ENCODE measurements at places on chromosomes 2 and 18.

GRCh38 chr2:239309398-239310245 lies 91.2 kb downstream of the HDAC4 start:
- DNase-seq = no peak

DNA sequence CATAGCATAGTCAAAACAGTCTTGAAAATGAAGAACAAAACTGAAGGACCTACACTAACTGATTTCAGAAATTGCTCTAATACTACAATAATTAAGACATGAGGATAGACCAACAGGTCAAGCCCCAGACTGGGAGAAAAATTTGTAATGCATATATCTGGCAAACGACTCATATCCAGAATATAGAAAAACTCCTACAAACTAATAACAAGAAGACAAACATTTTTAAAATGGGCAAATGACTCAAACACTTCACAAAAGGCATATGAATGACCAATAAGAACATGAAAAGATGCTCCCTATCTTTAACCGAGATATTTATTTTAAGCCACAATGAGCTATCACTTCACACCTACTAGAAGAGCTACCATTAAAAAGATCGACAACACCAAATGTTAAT lies 14.2 kb downstream of the TGFBRAP1 start:
- no peak for DNase-seq

DNA sequence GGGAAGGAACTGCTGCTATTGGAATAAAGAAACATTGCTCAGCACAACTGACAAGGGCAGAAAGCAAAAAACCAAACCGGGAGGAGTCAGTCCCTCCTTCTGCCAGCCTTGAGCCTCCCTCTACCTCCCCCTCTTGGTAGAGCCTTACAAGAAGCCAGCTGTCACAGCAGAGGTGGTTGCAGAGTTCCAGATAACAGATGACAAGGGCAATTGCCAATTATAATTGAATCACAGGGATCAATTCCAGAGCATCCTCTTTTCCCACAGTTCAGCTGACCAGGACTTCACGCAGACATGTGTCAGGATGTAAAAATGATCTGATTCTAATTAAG lies 548.2 kb upstream of the LRRTM1 start:
- DNase-seq = no peak

- no peak for DNase-seq
Observed at GRCh38 chr2:237118025-237118424, 32.3 kb downstream of the COPS8 start.

- DNase-seq = no peak
Observed at GRCh38 chr2:217289907-217290280, 430.0 kb upstream of the TNP1 start.

DNA sequence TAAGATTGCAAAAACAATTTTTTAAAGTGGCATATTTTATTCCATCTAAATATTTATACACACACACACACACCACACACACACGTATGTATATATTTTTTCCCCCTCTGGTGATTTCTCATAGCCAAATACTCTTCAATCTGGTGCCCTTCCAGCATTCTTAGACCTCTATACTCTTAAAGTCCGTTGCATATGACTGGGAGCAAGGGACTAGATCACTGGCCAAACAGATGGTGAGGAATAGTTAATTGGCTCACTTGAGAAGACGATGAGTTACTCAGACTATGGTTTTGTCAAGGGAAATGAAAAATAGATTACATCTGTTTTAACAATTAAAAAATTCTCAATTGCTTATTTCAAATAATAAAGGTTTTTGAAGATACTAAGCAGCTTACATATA lies 512.5 kb upstream of the LRRTM4 start:
- no peak for DNase-seq

DNA sequence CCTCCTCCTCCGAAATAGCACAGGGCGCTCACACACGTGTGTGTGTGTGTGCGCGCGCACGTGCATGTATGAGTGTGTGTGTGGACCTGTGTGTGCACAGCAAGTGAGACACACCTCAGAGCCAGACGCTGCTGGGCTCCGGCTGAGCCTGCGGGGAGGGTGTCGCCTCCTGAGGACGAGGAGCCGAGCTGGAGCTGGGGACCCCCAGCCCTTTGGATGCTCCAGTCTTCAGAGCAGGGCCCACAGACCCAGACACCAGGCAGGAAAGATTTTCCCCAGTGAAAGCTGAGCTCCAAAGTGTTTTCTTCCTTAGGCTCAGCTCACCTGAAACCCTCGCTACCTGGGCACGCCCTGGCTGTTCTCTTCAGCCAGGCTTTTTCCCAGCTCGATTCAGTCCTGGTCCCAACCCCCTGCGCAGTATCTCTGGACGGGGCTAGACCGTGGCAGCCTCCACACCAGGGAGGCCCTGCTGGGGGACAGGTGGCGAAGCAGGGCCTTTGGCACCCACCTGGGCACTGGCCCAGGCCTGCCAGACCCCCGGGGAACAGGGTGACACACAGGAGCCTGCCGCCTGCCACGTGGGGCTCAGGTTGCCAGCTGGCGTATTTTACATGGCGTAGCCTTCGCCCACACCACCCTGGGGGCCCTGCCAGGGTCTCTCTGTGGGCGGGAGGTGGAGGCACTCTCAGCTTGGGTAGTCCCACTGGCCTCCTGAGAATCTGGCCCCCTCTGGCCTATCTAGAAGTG lies 36.2 kb downstream of the PDIA6 start:
- DNase-seq = no peak

- DNase-seq = no peak
Observed at GRCh38 chr2:70954886-70955285, 19.2 kb downstream of the ATP6V1B1 start.

DNA sequence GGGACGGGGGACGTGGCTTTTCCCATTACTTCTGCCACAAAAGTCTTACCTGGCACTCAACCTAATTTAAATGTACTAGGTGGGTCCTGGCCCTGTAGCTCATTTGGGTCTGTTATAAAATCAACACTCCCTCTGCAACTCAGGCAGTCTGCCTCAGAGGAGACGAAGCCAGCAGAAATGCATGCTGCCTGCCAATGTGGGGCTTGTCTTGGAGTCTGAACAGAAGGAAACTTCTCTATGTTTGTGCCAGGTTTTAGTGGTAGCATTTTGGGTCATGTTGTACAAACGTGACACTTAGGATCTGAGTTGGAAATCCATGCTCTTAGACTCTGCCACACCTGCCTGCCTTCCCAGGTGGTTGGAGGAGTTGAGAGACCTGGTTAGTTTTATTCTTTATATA lies 292.5 kb upstream of the FAM98A start:
- no peak for DNase-seq

DNA sequence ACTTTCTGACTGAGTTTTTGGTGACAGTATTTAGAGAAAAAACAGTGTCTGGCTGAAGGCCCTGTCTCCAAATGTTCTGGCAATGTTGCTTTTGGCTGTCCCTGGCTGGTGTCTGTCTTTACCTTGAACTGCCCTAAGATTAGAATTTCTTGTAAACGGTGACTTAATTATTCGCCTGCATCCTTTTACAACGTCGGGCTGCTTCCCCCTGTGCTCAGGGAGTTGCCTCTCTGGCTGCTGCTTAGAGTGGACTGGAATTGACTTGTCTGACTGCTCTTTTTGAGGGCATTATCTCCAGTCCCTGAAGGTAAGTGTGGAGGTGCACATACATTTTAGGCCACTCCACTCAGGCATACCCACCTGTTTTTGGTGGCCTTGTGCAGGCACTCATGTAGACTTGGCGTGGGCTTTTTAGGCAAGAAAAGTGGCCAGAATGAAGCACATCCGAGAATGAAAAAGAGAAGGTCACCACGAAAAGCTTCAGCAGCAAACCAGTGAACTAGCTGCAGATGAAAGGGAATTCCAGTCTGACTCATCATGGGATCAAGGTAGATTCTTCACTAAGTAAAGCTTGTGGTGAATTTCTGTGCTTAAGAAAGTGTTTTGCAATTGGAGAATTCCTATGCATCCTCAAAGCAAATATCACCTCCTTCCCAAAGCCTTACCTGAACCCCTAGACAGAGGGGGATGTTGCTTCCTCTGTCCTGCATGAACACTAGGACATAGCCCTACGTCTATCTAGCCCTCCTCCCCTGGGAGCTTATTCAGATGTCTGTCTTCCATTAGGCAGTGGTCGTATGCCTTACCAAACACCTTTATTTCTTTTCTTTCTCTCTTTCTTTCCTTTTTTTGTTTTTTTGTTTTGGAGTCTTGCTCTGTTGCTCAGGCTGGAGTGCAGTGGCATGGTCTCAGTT lies 230.3 kb upstream of the TRIB2 start:
- DNase-seq = no peak

DNA sequence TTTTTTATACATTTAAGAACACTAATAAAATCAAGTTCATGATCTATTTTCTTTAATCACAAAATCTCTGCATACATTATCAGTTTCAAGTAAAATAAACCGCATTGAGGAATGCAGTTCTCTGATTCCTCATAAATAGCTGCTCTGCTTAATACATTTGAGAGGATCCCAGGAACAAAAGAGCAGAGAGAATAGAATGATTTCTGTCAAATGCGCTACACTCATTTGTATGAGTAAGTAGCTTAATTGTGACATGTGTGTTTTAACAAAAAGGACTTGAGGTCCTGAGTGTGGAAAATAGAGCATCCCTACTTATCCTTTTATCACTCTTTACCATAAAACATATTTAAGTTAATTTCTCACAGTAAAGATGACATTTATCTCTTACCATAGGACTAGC lies 134.0 kb downstream of the PID1 start:
- no peak for DNase-seq

- no peak for DNase-seq
Observed at GRCh38 chr2:85854166-85854509, 34.7 kb downstream of the ST3GAL5 start.

DNA sequence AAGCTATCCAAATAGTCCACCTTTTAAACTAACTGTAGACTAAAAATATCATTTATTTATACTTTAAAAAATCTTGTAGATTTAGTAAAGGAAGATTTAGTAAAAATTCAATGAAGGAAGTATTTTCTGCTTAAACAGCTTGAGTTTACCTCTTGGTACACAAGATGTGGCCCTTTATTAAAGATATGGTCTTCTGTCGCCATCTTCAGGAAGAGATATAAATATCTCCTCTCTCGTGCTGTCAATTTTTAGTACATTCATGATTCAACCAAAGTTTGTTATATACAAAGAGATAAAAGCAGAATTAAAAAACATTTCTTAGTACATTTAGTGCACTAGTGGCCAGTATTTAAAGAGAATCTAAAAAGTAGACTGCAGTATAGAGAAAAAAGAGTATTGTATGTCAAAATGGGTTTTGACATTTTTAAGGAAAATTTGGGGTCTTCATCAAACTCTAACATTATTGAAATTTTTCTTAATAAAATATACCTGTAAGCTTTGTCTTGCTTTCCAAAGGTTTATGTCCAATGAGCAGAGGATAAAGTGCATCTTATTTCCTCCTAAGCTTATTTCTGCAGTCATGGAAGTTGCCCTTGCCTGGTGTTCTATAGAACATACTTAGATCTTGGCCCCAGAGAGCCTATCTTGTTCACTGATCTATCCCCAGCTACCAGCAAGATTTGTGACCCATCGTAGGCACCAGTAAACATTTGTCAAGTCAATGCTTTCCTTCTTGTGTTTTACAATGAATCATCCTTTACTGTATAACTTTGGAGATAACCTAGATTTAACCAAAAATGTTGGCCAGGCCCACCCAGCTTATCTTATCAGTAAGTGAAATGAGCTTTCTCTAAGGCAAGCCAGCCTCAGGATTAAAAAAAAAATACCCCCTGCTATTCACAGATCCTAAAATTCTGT lies 18.5 kb upstream of the EML6 start:
- DNase-seq = peak; percentile 40

DNA sequence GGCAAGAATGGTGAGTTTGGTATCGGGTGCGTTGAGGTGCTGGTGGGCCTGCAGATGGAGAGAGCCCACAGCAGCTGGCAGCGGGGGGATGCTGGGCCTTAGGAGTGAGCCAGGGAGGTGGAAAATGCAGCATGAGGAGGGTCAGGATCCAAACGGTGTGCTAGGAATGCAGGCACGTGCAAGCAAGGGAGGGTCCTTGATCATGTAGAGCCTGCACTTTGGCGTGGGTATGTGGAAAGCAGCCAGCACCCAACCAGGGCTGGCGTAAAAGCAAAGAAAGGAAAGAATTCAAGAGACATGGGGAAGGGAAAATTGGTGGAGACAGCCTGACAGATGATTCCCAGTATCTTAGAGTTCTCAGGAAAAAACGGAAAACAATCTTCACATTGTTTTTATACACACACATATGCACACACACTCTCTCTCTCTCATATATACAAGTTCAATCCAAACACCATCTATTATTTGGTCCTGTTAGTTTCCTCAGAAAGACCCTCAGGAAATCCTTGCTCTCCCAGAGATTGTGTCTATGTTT lies 46.3 kb downstream of the LTBP1 start:
- no peak for DNase-seq

DNA sequence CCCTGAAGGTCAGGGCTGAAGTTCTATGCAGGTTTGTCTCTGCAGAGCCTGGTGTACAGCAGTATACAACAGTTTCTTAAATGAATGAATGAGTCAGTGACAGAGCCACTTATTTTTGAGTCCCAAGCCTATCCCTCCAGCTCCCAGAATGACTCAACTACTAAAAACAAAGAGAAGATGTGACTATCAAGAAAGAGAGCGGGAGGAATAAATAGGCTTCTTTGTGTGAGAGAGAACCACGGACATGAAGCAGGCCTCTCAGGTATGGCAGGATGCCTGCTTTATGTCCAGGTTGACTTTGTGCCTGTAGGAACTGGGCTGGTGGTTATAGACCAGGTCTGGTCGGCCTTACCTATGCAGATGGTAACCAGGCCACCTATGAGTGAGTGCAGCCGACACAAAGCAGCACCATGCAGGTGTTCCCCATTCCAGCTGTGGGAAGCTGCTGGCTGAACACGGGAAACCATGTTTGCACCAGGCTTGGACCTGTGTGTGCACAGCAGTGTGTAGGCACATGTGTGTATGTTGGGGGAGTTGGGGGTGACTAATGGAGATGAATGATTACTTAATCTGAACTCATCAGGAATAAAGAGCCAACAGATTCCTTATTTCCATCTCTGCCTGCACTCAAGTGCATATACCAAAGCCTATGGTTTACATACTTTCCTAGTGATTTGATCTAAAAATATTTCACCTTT lies 171.0 kb downstream of the OSR1 start:
- DNase-seq = no peak

DNA sequence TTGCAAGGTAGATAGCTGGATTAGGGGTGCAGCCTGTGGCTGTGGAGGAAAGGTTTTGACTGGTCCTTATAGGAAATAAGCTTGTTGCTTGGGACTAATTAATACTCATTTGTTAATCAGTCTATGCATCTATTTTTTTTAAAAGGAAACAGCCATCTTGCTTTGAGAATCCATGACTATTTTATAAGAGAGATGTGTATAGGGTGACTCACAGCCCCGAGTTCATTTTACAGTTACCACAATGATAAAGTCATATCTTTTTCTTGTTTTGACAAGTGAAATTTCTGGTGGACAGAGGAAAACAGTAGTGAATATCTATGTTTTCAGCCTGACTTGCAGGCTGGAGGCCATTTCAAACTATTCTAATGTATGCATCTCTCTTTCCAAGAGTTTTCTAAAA lies 193.5 kb upstream of the CCDC68 start:
- no peak for DNase-seq

- peak; percentile 33 for DNase-seq
Observed at GRCh38 chr2:85583667-85584353, 421 bp upstream of the VAMP5 start.

- DNase-seq = peak; percentile 94
Observed at GRCh38 chr2:240565333-240566202, 2.7 kb upstream of the RNPEPL1 start.
